ENCODE measurements at places on chromosomes 2 and 18.

GRCh38 chr2:54545702-54546450, 89.7 kb downstream of the SPTBN1 start:
- DNase-seq, result no peak

GRCh38 chr2:237721458-237721857, 77.1 kb upstream of the RBM44 start:
- DNase-seq, result no peak

GRCh38 chr2:197198890-197199289, 111.7 kb downstream of the ANKRD44 start:
- DNase-seq, result no peak

DNA sequence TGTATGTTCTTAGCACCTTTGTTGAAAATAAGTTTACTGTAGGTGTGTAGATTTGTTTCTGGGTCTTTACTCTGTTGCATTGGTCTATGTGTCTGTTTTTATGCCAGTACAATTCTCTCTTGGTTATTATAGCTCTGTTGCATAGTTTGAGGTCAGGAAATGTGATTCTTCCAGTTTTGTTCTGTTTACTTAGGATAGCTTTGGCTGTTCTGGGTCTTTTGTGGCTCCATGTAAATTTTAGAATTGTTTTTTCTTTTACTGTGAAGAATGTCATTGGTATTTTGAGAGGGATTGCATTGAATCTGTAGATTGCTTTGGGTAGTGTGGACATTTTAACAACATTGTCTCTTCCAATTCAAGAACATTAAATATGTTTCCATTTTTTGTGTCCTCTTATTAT, 69.1 kb downstream of the ANKRD62 start:
- no peak for DNase-seq

DNA sequence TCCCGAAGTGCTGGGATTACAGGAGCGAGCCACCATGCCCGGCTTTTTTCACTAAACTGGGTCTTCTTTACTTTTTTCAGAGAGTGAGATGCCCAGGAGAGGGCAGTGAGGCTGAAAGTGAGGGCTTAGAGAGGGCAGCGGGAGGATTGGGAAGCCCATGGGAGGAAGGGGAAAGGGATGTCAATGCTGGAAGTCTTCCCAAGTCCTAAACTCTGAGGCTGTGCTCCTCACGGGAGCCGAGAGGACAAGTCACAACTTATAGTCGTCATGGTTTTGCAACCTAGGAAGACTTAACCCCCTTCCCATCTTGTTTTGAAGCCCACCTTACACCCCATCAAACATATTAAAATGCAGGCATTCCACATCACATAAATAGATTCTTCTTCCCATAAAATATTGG, 15.1 kb upstream of the MEP1B start:
- DNase-seq, result no peak

DNA sequence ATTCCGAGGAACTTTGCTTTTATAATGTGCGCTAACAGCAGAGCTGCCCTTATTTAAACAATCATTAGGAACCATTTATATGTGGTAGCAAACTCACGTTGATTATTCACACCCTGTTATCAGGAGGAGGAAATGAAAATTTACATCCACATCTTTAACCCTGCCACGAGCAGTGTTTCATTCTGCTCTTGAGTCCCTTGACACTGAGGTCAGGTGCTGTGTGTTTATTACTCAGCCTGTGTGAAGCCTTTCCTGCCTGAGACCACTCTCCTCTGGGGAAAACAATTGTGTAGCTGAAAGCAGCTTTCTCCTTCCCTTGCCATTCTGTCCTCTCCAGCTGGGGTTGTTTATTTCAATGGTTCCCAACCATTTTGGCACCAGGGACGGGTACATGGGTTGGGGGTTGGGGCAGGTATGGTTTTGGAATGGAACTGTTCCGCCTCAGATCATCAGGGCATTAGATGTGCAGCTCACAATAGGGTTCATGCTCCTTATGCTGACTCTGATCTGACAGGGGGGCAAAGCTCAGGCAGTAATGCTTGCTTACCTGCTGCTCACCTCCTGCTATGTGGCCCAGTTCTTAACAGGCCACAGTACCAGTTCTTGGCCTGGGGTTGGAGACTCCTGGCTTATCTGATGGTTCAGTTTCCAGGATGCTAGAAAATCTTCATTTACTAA, 651.1 kb downstream of the TDRD15 start:
- DNase-seq, result no peak

GRCh38 chr2:20334605-20335203, 15.9 kb downstream of the PUM2 start:
- no peak for DNase-seq

DNA sequence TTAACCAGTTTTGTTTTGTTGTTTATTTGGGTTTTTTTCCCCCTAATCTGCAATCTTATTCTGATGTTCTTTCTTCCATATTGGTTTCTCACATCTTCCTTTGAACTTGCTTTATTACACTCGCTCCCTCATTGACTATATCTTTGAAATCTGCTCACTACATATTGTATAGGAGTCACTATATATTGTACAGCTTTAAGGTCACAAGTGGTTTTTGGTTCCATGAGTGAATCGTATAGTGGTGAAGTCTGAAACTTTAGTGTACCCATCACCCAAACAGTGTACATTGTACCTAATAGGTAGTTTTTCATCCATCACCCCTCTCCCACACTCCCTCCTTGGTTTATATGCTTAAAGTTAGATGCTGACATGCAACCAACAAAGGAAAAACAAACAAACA, 11.3 kb upstream of the BZW1 start:
- DNase-seq, result no peak

GRCh38 chr18:74438091-74438490, 19.0 kb downstream of the DIPK1C start:
- no peak for DNase-seq

DNA sequence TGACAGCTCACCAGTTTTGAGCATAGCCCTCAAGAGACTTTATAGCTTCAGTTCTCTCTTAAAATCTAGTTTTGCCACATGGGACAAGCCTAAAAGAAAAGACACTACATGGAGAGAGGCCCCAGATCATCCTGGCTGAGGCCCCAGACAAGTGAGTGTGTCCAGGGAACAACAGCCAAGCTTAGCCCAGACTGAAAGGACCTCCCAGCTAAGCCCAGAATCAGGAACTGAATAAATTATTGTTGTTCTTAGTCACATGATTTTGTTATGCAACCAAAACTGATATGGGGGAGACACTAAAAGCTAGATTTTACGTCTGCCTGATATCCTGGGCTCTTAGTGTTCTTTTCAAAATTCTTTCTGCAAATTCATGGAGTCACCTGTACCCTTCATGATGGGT, 29.3 kb upstream of the LBH start:
- no peak for DNase-seq

GRCh38 chr2:69279931-69280681, 106.9 kb downstream of the GFPT1 start:
- no peak for DNase-seq

GRCh38 chr18:3511980-3512379, 62.0 kb downstream of the TGIF1 start:
- no peak for DNase-seq

DNA sequence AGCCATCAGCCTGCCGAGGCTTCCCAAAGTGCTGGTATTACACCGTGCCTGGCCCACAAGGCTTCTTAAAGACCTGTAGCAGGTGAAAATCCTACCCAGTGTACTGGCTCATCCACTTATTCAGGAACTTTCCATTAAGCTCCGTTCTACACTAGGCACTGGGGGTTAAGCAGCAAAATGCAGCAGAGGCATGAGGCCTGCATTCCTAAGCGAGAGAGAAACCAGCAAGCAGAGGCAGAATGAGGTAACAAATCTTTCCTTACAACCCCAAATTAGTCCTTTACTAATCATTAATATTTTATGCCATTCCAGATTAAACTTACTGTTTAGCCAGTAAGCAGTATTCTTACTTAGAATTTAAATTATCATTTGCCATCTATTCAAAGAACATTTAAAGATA, 32.8 kb downstream of the UXS1 start:
- no peak for DNase-seq

DNA sequence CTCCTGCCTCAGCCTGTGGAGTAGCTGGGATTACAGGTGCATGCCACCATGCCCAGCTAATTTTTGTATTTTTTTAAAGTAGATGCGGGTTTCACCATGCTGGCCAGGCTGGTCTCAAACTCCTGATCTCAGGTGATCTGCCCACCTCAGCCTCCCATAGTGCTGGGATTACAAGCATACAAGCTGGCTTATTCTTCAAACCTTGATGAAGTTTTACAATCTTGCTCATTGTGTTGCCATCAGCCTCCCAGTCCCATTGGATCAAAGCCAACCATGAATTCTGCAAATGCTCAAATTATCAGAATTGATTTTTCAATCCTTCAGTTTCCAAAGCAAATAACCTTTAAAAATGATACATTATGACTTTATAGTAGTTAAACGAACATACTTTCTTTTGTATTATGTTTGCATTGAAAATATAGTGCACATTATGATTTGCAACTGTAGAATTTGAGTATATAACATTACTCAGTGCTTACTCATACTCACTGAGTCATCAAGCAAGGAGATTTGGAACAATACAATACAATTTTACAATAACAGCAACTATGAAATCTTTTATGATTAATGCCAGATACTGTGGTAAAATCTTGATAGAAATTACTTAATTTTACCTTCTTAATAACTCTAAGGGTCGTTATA, 1491.9 kb upstream of the CELF4 start:
- no peak for DNase-seq

GRCh38 chr2:120948662-120949011, 213.0 kb downstream of the GLI2 start:
- no peak for DNase-seq

DNA sequence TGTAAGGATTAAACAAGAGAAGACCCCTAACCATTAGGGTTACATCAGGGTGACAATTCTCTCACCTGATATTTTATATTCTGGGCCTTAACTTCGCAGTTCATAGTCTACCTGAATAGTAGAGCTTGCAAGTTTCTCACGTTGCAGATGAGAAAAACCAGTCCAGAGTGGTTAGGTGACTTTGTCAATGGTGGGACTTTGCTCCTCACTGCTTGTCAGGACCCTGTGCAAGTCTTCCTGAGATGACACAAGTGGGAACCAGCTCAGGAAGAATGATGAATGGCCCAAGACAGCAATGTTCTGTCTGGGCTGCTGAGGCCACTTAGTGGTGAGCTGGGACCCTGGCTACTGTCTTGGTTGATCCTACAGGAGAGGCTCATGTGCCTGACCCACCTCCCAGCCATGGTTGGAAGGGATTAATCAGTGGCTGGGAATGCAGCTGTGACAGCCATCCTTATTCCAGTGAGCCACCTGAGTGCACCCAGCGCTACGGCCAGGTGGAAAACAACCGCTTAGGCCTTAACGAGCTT, 16.9 kb downstream of the LGALSL start:
- no peak for DNase-seq

DNA sequence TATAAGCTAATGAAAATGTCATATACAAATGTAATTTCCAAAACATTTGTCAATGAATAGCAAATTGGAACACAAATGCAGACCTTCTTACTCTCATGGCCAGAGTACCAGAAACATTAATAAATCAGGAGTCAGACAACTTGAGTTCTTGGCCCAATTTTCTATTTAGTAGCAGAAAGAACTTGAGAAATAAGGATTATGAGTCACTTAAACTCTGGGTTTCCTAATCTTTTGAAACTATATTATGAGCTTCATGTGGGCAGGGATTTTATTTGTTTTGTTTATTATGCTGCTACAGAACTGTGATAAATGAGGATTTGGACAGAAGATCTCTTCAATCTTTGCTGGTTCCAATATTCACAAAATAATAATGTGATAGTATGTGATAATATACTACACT, 686.7 kb downstream of the NR4A2 start:
- no peak for DNase-seq

- DNase-seq, result no peak
These were observed 466.3 kb downstream of the SATB2 start for GRCh38 chr2:198991431-198991830.

DNA sequence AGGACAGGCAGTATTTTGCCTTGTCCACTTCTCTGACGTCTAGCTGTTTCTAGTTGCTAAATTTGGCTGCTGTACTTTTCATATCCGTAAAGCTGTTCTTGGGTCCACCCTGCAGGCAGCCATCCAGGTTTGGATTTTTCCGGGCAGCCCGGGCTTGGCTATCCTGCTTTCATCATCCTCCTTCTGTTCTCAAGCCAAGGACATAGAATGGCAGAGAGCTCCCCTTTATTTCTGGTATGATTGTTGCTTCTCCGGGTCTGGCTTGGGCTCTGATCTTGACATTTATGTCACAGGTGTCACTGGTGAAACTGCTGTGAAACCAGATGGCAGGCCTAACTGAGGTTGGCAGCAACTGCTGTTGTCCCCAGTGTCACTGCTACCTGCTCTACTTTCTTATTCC, 35.5 kb downstream of the SCN2A start:
- DNase-seq, result no peak
